ENCODE measurements at places on chromosomes 5 and 9.
A peak's percentile ranks its signal among the peaks of the same experiment; 100 is the strongest.

DNA sequence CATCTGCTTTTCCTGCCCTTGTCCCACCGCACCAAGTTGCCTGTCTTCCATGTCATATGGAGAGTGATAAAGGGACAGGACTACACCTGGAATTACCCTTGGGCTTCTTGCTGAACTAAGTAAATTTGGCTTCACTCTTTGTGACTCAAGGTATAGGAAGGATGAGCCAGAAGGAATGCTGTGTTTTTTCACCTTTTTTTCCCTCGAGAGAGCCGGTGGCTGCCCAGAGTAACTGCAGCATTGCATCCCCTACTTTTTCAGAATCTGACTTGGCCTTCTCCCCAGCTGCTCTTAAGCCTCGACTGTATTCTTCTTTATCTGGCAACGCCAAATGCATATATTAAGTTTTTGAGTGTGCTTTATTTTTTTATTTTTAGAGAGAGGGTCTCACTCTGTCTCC lies 38.4 kb downstream of the RCL1 start:
- no peak for DNase-seq

GRCh38 chr5:80216753-80217596 lies 38.9 kb downstream of the SERINC5 start:
- peak; percentile 40 for DNase-seq

GRCh38 chr5:56456002-56456401 lies 222.9 kb upstream of the ANKRD55 start:
- no peak for DNase-seq

- DNase-seq = no peak
Observed at GRCh38 chr9:137294681-137295237, 7.3 kb downstream of the NRARP start.

GRCh38 chr5:10202089-10202910 lies 47.4 kb downstream of the ATPSCKMT start:
- DNase-seq = no peak

- no peak for DNase-seq
Observed at GRCh38 chr5:172177176-172177575, 10.8 kb downstream of the STK10 start.

DNA sequence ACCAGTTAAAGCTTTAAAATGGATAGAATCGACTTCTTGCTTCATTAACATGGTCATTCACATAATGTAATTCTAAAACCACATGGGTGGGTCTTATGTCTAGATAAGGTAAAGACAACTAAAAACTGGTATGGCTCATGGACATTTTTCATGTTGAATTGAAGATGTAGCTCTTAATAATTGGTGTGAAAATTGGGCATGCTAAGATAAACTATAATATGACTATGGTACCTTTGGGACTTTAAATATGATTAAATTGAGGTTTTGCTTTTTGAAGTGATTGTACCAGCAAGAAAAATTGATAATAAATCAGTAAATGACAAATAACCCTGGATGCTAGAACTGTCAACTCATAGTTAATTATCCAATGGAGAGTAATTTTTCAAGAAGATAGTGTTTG lies 710.7 kb upstream of the PTPRD start:
- DNase-seq = no peak

GRCh38 chr5:34587355-34588241 lies 68.5 kb upstream of the RAI14 start:
- no peak for DNase-seq

GRCh38 chr5:43616535-43616934 lies 13.6 kb downstream of the NNT start:
- no peak for DNase-seq

DNA sequence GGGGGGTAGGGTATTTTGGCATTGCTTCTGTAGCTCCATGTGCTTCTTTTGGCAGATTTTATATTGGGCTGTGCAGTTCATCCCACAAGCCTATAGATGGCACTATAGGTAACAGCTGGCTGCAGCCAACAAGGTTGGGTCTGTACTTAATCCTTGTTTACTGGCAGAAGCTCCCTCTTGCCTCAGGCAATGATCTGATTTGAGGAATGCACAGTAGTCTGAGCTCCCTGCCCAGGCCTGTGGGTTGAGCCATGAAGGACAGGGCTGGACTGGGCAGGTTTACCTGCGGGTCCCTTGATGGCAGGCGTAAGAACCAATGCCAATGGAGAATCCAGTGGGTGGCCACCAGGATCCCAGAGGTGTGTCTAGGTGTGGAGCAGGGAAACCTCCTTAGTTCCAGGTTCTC lies 11.7 kb upstream of the OR1J2 start:
- DNase-seq = peak; percentile 29

DNA sequence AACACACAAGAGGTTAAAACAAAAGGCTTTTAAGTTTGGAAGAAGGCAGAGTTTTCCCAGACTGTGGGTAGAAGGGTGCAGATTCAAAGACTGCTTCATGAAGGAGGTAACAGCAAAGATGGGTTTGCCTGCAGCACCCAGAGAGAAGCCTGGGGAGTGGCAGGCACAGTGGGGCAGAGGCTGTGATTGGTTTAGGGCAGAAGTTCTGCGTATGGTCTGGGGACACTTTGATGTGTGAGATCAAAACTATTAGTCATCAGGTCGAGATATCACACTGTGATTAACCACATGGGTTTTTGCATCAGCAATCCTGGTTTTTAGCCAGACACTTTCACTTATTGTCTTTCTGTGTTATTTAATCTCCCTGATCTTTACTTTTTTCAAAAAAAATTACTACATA lies 188.8 kb upstream of the GLRA1 start:
- peak; percentile 63 for DNase-seq

GRCh38 chr9:128552744-128553440 lies 505 bp downstream of the SPTAN1 start:
- peak; percentile 53 for DNase-seq

DNA sequence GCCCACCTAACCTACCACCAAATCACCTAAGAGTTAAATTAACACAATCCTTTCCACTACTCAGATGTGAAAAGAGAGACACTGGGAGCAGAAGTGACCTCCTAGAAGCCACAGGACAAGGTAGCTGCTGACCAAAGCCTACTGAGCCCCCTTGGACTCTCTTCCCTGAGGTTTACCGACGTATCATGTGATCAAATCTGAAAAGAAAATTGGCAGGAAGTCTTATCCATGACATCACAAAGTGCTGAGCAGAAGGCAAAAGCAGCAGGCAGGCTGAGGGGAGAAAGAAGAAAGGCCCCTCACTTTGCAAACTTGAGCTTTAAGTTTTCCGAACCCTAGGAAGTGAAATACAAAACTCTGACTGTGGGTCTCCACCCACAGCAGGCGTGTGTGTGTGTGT lies 11.1 kb downstream of the PRELID2 start:
- DNase-seq = no peak

GRCh38 chr9:133781828-133782135 lies 43.6 kb upstream of the SARDH start:
- no peak for DNase-seq

DNA sequence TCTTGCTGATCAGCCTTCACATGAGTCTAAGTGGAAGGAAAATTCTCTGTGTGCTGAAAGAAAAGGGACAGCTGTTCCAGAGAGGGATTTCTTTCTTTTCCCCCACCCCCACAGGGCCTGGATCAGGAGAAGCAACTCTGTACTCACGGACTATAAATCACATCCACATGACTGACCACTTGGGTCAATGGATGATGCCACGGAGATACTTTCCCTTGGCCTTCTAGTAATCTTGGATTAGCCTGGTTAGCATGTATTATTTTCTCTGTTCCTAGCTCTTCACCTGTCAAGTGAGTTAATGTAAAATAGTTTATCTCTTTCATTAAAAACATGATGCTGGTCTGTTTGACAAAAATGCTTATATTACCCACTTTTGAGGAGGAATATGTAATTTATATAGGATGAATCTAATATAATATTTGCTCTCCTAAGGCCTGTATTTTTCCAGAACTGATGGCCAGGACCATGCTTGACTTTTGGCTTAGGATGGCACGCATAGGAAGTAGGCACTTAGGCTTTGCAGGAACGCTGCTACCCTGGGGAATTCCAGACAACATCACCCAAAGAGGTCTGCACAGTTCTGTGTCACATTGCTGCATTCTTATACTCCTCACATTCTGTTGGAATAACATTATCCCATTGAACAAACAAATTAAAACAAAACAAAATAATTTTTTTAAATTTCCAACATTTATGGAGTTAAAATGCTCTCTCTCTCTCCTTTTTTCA lies 892.1 kb downstream of the TLE1 start:
- DNase-seq = no peak

GRCh38 chr9:112002847-112003457 lies 106.3 kb downstream of the UGCG start:
- no peak for DNase-seq
